ENCODE measurements at places on chromosomes 2 and 18.

DNA sequence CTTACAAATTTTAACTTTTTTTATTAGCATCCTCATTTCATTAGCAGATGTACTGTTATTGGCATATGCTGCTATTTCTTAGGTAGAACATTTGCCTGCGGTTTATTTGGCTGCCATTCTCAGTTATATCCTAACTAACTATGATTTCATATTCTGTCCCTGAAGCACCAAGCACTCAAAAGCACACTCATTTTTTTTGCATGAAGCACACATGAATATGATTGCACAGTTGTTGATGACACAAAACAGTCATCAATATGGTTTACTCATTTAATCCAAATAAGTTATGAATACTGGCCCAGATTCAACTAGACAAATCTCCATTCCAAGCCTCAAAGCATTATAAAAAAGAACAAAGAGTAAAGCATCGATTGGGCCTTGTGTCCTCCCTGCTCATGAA is 129.4 kb upstream of the CNTNAP5 start:
- no peak for DNase-seq

DNA sequence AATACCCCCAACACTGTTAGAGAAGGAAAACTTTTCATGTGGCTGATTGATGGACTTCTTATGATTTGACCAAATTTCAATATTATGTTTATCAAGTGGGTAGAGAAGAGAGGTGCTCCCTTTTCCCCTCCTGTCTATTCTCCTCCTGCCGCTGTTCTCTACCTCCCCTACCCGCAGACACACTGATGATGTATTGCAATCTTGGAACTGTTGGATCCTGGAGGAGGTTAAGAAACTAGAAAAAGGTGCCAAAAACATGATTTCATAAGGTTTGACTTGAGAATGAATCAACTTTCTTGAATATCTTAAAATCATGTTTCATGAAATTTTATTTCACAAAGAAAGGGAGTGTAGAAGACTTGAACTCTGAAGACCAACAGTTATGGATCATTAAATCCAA is 125.8 kb downstream of the MEIS1 start:
- DNase-seq: no peak

GRCh38 chr2:74745766-74746165 is 88.2 kb upstream of the HK2 start:
- DNase-seq: no peak

GRCh38 chr18:74277296-74277695 is 14.5 kb downstream of the CYB5A start:
- no peak for DNase-seq

GRCh38 chr18:48898521-48898920 is 52.2 kb downstream of the SMAD7 start:
- no peak for DNase-seq

DNA sequence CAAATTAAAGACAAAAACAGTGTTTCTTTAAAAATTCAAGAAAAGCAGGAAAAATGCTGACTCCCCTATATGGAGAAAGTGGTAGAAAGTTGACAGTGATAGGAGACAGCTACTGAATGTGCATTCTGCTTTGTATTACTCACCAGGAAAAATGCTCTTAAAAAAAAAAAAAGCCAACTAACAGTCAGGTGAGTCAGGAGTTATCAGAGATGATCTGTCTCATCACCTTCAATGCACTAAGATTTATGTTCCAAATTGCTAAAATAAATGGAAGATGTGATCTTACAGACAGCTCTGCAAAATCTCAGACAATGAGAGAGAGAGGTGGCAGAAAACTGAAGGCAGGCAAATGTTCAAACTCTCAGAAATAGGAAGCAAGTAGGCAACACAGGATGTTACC is 47.6 kb upstream of the ZNF521 start:
- DNase-seq: no peak

GRCh38 chr2:216985658-216986141 is 125.8 kb upstream of the TNP1 start:
- no peak for DNase-seq

DNA sequence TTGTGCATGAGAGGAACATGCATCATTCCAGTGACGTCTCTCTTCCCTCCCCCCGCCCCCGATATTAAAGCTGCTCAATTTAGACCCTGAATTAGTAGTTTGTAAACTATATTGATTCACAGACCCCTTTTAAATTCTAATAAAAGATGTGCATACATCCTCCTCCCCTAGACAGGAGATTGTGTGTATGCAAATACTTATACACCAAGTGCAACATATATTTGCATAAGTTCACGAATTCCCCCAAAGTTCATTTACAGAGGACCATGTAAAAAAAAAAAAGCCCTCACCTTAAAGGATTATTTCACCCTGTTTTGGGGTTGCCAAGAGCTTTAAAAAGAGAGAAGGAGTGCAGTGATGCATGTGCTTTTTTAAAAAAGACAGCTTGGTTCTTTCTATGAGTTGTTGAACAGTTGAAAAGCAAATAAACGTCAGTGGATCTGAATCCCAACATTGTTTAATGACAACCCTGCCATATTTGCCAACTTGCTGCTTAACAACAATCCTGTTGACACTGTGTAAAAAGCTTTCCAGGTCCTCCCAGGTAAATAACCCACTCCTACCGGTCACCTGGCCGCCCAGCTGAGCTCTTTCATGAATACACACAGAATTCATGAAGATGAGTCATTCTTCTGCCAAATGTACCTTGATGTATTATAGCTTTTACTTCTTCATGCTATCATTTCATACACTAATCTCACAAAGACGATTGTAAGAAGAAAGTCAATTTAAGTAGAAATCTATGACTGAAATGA is 211.5 kb downstream of the IKZF2 start:
- no peak for DNase-seq

- no peak for DNase-seq
Observed at GRCh38 chr2:240809276-240809675, 10.7 kb downstream of the KIF1A start.

- DNase-seq: peak; percentile 43
Observed at GRCh38 chr18:68843473-68844089, 45.7 kb downstream of the CCDC102B start.

GRCh38 chr2:33482518-33482917 is 6.1 kb downstream of the RASGRP3 start:
- DNase-seq: no peak

- no peak for DNase-seq
Observed at GRCh38 chr2:70706026-70706795, 61.8 kb downstream of the ADD2 start.

- DNase-seq: no peak
Observed at GRCh38 chr2:86454238-86454637, 13.1 kb downstream of the KDM3A start.

DNA sequence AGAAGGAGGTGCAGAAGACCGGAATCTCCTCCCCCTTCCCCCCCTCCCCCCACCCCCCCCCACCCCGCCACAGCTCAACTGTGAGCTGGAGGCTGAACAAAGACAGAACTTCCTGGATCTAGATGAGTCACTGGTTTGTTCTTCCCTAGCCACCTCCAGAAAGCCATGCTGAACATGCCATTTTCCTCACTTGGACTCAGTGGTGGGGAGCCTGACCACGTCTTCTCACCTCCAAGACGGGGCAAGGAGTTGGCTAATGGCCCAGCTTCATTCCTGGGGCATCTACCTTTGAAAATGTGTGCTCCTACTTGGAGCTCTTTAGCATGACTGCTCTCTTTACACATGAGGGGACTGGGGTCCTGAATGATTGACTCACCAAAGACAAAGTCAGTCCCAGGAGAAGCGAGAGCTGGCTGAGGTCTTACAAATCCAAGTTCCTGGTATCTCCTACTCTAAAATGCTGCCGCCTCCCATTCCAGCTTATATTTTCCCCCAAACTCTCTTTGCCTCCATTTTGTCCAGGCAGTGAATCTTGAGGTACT is 22.6 kb upstream of the FZD5 start:
- DNase-seq: peak; percentile 40

DNA sequence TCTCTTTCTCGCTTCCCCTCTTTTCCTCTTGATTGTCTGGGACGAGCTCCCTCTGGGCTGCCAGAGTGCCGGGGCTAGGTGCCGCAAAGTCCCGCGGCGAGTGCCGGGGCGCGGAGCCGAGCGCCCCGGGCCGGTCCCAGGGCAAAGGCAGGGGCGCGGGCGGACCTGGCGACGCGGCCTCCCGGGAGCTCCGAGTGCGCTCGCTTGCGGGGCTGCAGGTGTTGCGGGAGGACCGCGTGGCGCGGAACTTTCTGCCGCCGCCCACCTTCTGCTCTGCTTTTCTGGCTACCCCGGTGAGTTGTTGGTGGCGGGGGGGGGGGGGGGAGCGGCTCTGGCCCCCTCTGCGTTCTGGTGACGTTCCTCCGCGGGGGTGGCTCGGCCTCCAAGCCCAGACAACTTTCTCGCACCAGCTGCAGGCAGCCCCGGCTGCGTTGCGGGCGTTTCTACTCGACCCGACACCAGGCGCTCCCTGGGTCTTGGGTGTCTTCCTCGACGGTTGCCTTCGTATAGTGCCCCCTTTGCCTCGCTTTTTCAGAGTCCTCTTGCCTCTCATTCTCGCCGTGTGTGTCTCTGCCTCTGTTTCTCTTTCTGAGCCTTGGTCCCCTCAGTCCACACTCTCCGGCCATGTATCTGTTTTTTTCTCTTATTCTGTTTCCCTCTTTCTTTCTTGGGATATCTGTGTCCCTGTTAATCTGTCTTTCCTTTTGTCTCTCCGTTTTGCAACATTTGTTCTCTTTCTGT is 759 bp downstream of the GALNT13 start:
- DNase-seq: no peak

DNA sequence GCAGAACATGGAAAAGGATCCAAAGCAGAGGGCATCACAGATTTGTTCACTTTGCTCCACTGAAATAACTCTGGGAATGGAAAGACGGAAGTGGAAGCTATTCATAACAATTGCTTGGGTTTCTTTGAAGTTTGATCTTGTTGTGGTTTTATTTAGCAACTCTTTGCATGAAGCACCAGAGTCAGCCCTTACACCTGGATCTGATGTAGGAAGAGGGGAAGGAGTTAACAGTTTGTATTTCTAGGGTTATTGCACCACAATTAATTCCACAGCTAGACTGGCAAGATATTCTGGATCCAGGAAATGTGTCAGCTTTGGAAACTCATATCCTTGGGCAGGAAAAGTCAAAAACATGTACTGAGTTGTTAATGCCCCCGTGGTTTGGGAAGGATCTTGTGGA is 1143.4 kb downstream of the CNTNAP5 start:
- DNase-seq: no peak

GRCh38 chr2:127122361-127123027 is 15.5 kb upstream of the BIN1 start:
- DNase-seq: no peak

DNA sequence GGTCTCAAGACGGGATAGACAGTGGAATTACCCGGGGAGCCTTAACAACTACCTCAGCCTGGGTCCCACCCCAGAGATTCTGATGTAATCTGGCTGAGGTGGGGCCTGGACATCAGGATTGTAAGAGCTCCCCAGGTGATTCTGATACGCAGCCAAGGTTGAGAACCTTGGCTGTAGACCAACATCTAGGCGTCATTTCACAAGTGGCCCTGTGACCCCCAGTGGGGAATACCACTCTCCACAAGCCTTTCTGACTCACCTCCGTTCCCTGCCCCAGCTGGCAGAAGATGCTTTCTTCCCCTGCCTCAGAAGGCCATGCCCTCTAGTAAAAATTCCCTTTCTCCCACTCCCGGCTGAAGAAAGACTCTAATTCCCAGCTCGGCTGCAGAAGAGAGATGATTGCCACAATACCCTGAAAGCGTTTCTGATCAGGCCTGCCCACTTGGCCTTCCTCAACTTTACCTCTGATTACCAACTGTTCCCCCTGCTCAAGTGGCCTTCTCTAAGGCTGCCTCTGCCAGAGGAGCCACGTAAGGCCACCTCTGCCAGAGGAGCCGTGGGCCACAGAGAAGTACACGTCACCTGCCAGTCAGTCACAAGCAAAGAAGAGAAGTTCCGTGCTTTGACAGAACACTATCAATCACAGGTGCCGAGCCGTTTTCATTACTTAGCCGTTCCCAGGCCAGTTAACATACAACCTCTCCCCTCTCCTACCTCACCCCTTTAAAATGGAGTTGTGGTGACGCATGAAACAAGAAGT is 116.8 kb upstream of the PKDCC start:
- no peak for DNase-seq

DNA sequence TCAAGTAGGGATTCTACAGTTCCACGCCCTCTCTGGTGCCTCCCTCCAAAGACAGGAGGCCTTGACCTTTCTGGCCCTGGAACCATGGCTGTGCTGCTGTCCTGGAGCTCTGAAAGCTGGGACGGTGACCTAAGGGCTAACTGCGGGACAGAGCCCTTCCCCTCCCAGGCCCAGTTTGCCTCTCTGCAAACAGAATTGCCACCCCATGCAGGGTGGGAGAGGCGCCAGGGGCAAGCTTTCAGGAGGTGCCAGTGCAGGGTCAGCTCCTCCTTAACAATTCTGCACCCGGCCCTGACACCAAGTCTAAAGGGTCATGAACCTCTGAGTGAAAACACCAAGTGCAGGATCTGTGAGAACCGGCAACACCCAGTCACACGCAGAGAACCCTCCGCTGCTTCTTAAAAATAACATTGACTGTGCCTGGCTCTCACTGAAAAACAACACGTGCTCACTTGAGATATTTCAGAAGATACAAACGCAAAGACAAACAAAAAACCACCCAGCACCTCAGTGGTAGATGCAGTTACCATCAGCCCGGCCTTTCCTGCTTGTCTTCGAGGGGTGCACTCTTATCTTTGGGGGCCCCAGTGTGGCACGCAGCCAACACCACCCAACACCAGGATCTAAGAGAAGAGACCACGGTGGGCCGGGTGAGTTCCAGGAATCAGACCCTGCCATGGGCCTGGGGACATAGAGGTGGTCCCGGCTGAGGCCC is 1.1 kb upstream of the SNED1 start:
- no peak for DNase-seq

DNA sequence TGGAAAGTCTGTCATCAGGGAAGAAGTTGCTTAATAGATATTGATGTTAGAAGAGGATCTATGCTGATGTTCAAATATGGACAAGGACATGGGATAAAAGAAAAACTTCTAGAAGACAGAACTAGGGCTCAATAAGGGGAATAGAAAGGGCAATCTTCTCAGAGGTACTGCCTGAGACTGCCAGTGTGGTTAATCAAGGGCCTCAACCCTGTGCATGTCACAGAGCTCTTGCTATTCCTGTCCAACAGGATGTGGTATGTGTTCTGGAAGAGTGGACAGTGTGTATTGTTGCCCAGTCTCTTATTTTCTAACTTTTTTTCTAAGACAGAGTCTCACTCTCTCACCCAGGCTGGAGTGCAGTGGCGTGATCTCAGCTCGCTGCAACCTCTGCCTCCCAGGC is 27.8 kb upstream of the RNF125 start:
- no peak for DNase-seq

DNA sequence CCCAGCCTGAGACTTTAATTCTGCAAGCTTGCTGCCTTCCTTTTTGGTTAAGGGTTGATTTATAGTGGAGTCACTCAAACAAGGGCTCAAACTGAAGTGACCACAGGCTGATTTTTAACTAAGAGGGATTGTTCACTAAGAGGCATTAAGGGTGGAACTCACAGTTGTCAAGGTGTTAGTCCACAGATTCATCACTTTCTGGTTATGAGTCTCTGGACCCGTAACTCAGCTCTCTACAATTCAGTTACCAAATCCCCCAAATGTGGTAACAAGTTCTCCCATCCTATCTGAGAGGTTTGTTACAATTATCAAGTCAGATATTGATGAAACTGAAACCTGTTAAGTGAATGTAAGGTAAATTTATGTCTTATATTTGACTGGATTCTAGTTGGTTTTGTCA is 185.9 kb upstream of the KLHL14 start:
- no peak for DNase-seq

GRCh38 chr2:205975082-205975949 is 110.7 kb downstream of the INO80D start:
- no peak for DNase-seq

Data from adipocyte (in vitro differentiated cells).